Myocyte (in vitro differentiated cells): ENCODE measurements at places on chromosomes 16 and 17. TPM values are rescaled to one million over a fixed set of nuclear protein-coding genes. Genes with fewer than 3 reads are reported as not detected.
A peak's percentile ranks its signal among the peaks of the same experiment; 100 is the strongest.

DNA sequence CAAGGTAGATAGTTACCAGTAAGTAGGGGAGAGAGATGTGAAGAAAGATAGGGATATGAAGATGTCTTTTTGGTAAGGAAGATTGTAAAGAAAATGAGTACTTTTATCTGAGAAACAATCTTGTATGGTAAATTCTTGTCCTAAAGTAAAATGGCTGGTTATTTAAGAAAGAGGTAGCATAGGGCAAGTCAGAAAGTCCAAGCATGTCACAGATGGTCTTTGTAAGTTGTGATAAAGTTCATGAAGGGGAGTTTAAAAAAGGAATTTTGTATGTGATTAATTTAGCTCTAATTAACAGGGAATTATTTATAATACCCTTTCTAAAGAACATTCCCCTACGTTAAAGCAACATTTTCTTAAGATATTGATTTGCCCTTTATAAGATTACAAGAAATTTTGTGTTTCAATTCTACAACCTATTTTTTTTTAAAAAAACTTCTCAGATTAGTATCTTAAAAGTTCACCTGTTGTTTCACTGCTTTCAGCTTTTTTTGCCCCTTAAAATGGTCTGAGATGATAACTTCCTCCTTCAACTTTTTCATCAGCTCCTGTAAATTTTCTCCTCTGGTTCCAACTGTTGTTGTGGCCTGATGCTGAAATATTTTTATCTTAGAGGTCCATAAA is 16.2 kb upstream of the CPHXL start:
- DNase-seq = no peak

GRCh38 chr17:65037157-65037556 is 19.4 kb downstream of the GNA13 start:
- DNase-seq = no peak

DNA sequence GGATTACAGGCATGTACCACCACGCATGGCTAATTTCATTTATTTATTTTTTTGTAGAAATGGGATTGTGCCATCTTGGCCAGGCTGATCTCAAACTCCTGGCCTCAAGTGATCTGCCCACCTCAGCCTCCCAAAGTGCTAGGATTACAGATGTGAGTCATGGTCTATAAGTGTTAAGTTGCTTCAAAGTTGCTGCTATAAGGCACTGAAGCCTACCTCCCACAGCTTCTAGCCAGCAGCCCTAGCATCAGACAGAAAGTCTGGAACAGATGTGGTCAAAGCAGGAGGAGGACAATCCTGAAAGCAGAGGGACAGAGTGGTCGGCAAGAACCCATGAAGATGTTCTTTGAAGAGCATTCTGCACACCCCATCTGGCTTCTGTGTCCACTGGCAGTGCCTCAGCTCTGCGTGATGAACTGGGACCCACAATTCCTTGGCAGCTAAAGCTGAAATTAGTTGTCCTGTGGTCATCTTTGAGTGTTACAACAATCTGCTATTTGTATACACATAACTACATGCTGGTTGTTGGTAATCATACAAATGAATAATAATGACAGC is 11.2 kb downstream of the MAP3K14 start:
- peak; percentile 64 for DNase-seq

DNA sequence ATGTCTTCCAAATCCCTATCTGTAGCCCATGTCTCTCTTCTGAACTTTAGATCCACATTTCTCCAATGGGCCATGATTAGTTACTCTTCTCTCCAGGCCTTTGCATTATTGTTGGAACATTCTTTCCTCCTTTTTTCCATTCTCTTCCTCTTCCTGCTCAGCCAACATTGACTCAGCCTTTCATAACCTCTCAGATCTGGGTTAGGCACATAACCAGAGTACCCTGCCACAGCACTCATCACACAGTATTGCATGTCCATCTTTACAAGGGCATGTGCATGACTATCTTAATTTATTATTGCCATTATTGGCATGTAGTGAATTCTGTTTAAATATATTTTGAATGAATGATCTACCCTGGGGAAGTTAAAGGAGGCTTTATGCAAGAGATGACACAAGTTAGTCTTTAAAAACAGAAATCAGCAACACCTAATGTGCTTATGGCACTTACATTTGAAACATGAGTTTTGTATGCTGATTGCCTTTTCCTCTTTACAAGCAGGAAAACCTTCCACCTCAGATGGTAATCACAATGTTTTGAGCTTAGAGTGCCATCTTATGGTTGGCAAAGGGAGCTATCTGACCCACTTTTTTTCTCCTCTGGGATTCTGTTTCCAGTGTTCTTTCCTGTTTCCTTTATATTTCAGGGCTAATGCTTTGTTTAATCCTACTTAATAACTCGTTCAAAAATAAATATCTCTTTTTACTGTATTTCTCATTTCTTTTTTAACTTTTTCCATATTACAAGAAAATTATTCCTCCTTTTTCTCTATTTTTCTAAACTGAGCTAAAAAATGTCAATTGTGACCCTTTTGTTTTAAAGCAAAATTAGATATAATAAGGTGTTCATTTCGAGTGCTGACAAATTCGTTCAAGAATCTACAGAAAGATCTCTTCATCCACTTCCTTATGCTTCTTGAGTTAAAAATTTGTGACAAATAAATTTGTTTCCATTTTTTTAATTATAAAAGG is 151.0 kb upstream of the RBL2 start:
- peak; percentile 34 for DNase-seq

- no peak for DNase-seq
These were observed 32.6 kb upstream of the ABCA9 start for GRCh38 chr17:69093279-69093789.

Gene TEX19
- 0.80 and 1.1 TPM in 2 replicates for total RNA-seq
